HepG2 (cell line): ENCODE measurements at places on chromosomes 7 and 10. TPM values are rescaled to one million over a fixed set of nuclear protein-coding genes. Genes with fewer than 3 reads are reported as not detected.

The CPXM2 gene
- not detected in 2 replicates for total RNA-seq

DNA sequence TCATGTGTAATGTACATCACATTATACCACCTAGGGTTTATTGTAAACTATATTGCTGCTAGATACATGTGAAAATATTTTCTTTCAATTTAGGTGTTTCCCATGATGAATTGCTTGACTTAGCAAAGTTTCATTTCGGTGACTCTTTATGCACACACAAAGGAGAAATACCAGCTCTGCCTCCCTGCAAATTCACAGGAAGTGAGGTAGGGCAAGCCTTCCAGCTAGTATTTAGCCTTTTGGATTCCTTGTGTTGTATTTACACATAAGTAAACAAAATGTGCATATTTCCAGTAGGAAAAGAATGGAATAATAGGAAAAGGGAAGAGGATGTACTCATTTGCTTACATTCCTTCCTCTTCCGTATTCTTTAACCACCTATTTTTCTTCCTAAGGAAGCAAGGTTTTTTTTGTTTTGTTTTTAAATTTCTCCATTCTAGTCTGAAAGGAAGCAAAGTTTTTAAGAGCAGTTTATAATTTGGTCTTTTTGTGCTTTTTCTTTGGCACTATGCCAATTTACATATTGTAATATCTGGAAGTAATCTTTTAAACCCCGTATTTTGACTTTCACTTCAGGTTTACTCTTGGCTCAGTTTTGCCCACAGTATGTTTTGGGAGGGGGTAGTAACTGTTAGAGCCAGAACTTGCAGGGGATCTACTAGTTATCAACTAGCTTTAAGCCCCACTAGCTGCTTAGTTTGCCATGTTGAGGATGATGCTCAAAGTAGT, 10.4 kb downstream of the PMPCB start:
- no peaks in the 10 kb centered on the region for H3K27me3 ChIP-seq
- H3K4me1 ChIP-seq: no peaks in the 10 kb centered on the region
- no peak overlapping the region for H3K4me3 ChIP-seq
- H3K36me3 ChIP-seq: peaks cover 3% of the 10 kb centered on the region

DNA sequence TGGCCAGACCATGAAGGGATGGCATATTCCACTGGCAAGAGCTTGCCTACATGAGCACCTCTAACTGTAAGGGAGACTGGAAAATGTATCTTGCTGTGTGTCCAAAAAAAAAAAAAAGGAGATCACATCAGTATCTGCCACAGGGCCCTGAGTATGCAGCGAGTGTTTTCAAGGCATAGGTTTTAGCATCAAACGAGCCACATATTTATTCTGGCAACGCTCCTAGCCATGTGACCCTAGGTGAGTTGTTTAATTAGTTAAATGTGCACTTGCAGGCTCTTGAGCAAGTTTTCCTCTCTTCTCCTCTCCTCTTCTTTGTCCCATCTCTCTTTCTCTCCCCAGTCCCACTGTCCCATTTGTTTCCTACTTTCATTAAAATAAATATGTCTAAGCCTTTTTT, 428.7 kb upstream of the AKR1E2 start:
- no peaks in the 10 kb centered on the region for H3K36me3 ChIP-seq
- H3K4me3 ChIP-seq: no peak overlapping the region
- no peak overlapping the region for H3K27ac ChIP-seq
- H3K4me1 ChIP-seq: no peaks in the 10 kb centered on the region

The NPC1L1 gene
- total RNA-seq: 3.8 and 4.8 TPM in 2 replicates

GRCh38 chr7:26008428-26008827, 143.6 kb upstream of the NFE2L3 start:
- H3K4me3 ChIP-seq: no peak overlapping the region
- H3K36me3 ChIP-seq: no peaks in the 10 kb centered on the region
- no peak for DNase-seq
- H3K4me1 ChIP-seq: peaks cover 13% of the 10 kb centered on the region
- H3K27ac ChIP-seq: no peak overlapping the region
- no peaks in the 10 kb centered on the region for H3K27me3 ChIP-seq

DNA sequence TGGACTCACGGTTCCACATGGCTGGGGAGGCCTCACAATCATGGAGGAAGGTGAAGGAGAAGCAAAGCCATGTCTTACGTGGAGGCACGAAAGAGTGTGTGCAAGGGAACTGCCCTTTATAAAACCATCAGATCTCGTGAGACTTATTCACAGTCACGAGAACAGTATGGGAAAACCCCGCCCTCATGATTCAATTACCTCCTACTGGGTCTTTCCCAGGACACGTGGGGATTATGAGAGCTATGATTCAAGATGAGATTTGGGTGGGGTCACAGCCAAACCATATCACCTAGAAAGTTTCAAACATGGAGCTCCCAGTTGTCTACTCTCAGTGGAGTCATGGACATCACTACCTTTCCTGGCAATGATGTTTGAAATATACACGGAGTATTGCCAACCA, 49.6 kb downstream of the CYCS start:
- H3K27ac ChIP-seq: no peak overlapping the region
- no peaks in the 10 kb centered on the region for H3K27me3 ChIP-seq
- H3K36me3 ChIP-seq: no peaks in the 10 kb centered on the region
- no peak for DNase-seq

- H3K36me3 ChIP-seq: no peaks in the 10 kb centered on the region; the same call in 2 of the 3 replicates
- peak overlapping the region; percentile 81 for H3K27ac ChIP-seq
- H3K4me3 ChIP-seq: no peak overlapping the region
- H3K4me1 ChIP-seq: peaks cover 94% of the 10 kb centered on the region
- H3K27me3 ChIP-seq: no peaks in the 10 kb centered on the region
These were observed 20.8 kb downstream of the SH3PXD2A start for GRCh38 chr10:103834436-103835095.

DNA sequence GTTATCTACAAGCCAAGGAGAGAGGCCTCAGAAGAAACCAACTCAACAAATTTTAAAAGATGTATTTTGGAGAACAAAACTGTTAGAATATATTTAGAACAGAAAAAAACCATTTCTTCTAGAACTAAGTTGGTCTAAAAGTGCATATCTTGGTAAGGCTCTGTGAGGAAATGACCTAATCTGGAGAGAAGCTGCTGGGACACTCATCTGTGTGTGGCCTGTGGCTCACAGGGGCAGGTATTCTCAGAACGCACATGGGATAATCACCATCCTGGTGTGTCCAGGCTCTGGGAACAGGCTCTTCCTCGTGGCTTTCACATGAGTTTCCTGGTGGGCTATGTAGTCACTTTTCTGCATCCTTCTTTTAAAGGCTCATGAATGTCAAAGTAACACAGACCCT, 38.1 kb upstream of the PRSS1 start:
- H3K4me1 ChIP-seq: no peaks in the 10 kb centered on the region
- peaks cover 7% of the 10 kb centered on the region; the same call in 2 of the 3 replicates for H3K27me3 ChIP-seq
- H3K4me3 ChIP-seq: no peak overlapping the region
- no peak overlapping the region for H3K27ac ChIP-seq
- no peaks in the 10 kb centered on the region for H3K36me3 ChIP-seq

DNA sequence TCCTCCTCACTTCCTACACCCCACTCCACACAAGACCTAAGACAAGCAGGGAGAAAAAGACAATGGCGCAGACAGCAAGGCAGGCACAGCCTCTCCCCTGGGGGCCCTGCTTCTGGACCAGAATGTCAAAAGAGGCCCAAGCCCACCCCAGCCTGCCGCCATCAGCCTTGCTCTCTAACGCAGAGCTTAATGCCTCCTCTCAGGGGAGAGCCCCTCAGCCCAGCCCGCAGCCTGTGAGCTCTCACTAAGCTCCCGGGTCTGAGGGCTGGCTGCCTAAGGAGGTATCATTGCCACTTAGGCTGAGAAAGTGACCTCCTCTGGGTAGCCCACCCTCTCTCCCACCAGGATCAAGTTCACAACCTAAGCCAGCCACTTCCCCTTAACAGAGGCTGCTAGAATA, 16.7 kb downstream of the SLIT1 start:
- H3K27ac ChIP-seq: no peak overlapping the region
- H3K4me1 ChIP-seq: peaks cover 45% of the 10 kb centered on the region; the same call in 1 of the 2 replicates
- no peak for DNase-seq
- no peak overlapping the region for H3K4me3 ChIP-seq
- no peaks in the 10 kb centered on the region for H3K36me3 ChIP-seq

- H3K4me1 ChIP-seq: no peaks in the 10 kb centered on the region
- H3K27me3 ChIP-seq: peaks cover 6% of the 10 kb centered on the region; the same call in 1 of the 3 replicates
- no peaks in the 10 kb centered on the region for H3K36me3 ChIP-seq
These were observed 111.2 kb upstream of the TMEM72 start for GRCh38 chr10:44799966-44800365.

The CPED1 gene
- total RNA-seq: 27.0 and 41.6 TPM in 2 replicates

DNA sequence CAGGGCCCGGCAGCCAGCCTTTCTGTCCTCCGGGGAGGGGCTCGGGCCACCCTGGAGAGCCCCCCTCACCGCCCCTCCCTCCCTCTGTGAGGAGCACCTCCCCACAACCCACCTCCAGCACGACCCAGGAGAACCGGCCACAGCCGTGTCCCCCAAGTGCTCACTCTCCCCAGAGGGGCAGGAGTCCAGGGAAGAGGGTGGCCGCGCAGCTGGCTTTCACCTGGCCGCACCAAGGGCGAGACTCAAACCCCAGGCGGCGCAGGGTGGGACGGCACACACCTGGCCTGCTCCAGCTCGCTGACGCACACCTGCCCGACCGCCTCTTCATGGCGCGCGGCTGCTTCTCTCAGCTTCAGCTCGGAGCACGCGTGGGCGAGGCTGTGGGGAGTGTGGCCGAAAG, 73.4 kb downstream of the CFAP46 start:
- peaks cover 21% of the 10 kb centered on the region; the same call in 1 of the 3 replicates for H3K27me3 ChIP-seq
- DNase-seq: no peak
- H3K27ac ChIP-seq: no peak overlapping the region
- H3K4me1 ChIP-seq: no peaks in the 10 kb centered on the region
- no peak overlapping the region for H3K4me3 ChIP-seq
- H3K36me3 ChIP-seq: no peaks in the 10 kb centered on the region

DNA sequence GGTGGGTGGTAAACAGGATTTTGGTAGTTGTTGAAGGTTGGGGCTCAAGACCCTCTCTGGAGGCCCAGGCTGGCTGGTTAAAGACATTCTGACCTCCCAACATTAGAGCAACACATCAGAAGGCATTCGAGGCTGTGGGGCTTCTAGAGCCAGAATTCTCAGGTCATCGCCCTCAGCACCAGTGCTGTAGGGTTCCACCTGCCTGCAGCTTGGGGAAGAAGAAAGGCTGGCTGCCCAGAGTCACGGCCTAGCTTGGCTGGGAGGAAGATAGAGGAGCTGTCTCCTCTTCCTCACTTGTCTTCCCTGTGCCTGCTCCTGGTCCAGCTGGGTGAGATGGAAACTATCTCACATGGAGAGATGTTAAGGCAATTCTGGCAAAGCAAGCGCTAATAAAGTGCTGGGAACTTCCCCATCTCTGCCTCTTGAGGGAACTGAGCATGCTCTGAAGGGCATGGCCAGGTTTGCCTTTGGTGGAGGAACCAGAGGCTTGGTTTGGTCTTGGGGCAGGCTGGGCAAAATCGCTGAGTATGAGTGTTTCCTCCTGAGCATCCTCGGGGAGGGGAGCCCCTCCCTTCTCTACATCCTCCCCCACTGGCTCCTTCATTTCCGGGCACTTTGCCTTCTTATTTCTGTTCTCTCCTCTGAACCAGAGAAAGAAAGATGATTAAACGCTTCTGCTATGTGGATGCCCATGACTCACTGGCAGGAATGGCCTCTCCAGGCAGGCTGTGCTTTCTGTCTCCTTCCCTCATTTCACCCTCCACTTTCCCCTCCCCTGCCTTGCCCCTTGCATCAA, 509.0 kb upstream of the PODXL start:
- H3K27ac ChIP-seq: no peak overlapping the region
- no peak for DNase-seq
- H3K4me1 ChIP-seq: no peaks in the 10 kb centered on the region

DNA sequence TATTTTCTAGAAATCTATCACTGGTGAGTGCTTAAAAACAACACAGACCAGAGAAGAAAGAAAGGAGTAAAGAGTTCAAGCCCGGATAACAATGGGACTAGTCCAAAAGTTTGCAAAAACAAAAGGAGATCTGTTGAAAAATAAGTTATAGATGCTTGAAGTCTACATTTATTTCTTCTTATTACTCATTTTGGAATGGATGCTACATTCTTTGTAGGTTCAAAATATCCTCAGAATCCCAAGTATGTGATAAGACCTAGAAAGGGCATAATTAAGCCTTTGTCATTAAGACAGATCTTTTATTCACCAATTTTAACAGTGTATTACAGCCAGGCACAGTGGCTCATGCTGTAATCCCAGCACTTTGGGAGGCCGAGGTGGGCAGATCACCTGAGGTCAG, 42.7 kb upstream of the ITGB8 start:
- DNase-seq: no peak
- H3K27ac ChIP-seq: no peak overlapping the region
- H3K4me1 ChIP-seq: no peaks in the 10 kb centered on the region

The EPO gene
- 9.9 and 10.3 TPM in 2 replicates for total RNA-seq

DNA sequence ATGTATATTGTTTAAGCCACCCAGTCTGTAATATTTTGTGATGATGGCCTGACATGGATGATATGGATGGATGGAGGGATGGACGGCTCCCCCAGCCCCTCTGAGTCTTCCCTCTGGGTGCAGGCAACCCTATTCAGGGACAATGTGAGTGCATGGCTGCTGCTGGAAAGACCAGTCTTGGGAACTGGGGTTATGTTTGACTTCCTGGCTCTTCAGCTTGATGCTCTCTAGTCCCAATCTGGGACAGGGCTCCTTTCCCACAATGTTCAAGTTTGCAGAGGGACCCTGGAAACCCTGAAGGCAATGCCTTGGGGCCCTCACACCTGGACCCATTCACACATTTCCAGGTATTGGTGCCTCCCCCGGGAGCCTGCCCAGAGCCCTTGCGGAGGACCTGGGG, 52.3 kb upstream of the RET start:
- H3K36me3 ChIP-seq: no peaks in the 10 kb centered on the region
- no peaks in the 10 kb centered on the region for H3K4me1 ChIP-seq
- no peak for DNase-seq
- H3K4me3 ChIP-seq: no peak overlapping the region
- peaks cover 46% of the 10 kb centered on the region for H3K27me3 ChIP-seq

The INTS15 gene
- total RNA-seq: 8.7 and 16.3 TPM in 2 replicates

DNA sequence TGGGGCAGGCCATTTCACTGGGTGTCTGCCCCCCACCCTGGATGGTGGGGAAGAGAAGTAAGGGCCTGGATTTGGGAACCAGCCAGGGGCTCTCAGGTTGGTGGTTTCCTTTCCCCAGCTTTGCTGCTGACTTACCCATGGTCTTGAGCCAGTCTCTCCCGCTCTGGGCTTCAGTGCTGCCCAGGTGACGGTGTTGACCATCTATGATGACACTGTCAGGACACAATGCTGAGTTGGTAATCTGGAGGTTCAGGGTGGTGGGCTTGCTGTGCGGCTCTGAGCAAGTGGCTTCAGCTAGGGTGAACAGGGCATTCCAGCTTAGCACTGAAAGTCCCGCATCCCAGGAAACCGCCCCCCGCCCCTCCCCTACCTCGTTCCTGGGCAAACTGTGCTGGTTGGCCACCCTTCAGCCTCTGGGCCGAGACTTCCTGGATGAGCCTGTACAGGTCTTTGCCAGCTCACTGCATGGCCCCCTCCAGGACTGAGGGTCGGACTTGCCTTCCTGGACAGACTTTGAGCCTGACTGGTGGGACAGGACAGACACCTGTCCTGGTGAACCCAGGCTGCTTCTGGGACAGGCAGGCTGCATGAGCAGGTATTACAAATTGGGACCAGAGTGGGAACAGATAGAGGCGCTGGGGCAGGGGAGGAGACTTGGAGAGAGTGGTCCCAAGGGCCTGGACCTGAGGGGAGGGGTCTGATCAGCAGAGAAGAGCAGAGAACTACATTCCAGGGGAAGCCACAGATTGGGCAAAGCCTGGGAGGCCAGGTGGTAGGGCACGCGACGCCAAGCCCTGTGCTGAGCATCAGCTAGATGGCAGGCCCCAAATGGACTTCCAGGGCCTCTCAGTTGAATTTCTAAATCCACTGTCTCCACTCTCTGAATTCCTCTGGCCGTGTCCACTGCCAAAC, 19.9 kb upstream of the ZMIZ1 start:
- no peak for DNase-seq
- no peak overlapping the region for H3K4me3 ChIP-seq
- H3K27ac ChIP-seq: no peak overlapping the region
- peaks cover 6% of the 10 kb centered on the region; the same call in 1 of the 2 replicates for H3K27me3 ChIP-seq
- H3K36me3 ChIP-seq: no peaks in the 10 kb centered on the region
